ENCODE measurements at places on chromosomes 4 and X. TPM values are rescaled to one million over a fixed set of nuclear protein-coding genes. Genes with fewer than 3 reads are reported as not detected.

Gene SPATA18
- total RNA-seq = 15.4 TPM

Gene TMEM144
- 6.6 TPM for total RNA-seq

Gene HGFAC
- total RNA-seq = not detected

Gene FGF16
- under 0.01 TPM for total RNA-seq

Gene NUDT10
- 2.2 TPM for total RNA-seq

Gene TRAPPC11
- total RNA-seq = 51.8 TPM

Gene FAM156B
- 8.4 TPM for total RNA-seq

Gene F8A3
- total RNA-seq = 1.8 TPM

Gene GAGE1
- not detected for total RNA-seq

Gene MAGED4
- 17.0 TPM for total RNA-seq

Gene GPC3
- 1.5 TPM for total RNA-seq
